ENCODE measurements at places on chromosomes 7 and 10.

- DNase-seq, result no peak
Observed at GRCh38 chr7:3267966-3268690, 32.9 kb upstream of the SDK1 start.

DNA sequence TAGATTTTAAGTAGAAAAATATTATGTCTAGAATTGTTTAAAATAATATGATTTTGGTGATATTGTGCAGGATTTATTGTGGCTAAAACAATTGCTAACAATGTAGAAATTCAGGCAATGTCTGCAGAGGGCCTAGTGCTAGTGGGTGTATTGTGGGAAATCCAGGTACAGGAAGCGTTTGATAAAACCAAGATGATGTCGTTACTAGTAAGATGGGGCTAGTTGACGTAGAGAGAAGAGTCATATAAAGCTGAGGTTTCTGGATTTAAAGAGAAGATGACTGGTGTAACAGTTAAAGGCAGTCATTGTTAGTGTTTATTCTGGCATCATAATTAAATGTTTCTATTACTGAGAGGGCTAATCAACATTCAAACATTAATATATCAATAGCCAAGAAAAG is 43.5 kb downstream of the ADK start:
- no peak for DNase-seq

DNA sequence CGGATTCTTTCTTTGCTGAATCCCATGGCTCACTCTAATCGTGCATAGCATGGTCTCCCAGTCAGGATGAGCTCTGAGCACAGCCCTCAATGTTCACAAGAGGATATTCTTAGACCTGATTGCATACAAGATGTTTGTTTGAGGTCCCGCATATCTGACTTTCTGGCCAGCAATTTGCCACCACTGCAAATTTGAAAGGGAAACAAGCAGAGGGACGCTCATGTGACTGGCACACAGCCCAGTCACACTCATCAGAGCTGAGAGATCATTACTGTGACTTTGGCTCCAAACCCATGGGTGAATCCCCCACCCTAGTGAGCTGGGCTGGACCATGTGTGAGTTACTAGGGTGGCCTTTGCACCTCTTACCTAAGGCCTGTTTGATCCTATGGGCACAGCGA is 9.9 kb downstream of the TAS2R41 start:
- DNase-seq, result no peak

DNA sequence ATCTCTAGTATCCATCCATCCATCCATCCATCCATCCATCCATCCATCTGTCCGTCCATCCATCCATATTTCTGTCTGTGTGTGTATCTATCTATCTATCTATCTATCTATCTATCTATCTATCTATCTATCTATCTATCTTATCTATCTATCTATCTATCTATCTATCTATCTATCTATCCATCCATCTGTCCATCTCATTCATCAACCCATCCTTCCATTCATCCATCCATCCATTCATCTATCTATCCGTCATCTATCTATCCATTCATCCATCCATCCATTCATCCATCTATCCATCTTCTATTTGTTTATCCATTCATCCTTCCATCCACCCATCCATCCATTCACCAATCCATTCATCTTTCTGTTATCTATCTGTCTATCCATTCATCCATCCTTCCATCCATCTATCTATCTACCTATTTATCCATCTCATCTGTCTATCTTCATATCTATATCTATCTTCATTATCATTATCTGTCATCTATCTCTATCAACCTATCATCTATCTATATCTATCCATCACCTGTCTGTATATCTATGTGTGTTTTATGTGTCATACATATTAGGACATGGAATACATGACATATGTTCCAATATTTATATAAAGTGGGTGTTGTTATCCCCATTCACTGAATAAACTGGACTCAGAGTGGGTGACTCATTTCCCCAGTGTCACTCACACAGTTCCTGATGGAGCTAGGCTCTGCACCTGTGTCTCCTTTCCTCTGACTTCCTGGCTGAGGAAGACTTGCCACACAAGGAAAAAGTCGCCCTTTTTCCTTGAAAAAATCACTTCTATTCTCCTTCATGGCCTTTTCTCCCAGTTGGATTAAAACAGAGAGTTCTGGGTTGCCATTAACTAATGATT is 200.1 kb downstream of the CCDC3 start:
- DNase-seq, result no peak

- DNase-seq, result no peak
Observed at GRCh38 chr7:91537260-91538152, 273.3 kb downstream of the FZD1 start.

GRCh38 chr7:106807474-106807873 is 57.6 kb upstream of the PIK3CG start:
- DNase-seq, result no peak

DNA sequence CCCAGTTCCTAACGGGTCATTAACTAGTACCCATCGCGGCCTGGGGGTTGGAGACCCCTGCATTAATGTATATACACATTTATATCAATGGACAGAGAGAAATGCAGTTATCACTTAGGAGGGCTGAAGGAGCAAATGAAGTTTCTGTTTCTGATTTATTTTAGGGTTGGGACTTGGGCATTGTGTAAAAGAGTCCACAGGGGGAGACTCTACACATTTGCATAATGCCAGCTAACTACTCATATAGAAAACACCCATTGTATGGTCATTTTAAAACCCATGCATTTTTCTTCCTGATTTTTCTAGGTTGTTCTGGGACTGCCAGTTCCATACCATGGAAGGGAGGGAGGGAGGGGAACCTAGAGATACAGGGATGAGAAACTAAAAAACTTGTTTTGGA is 23.5 kb downstream of the BCCIP start:
- DNase-seq, result no peak

DNA sequence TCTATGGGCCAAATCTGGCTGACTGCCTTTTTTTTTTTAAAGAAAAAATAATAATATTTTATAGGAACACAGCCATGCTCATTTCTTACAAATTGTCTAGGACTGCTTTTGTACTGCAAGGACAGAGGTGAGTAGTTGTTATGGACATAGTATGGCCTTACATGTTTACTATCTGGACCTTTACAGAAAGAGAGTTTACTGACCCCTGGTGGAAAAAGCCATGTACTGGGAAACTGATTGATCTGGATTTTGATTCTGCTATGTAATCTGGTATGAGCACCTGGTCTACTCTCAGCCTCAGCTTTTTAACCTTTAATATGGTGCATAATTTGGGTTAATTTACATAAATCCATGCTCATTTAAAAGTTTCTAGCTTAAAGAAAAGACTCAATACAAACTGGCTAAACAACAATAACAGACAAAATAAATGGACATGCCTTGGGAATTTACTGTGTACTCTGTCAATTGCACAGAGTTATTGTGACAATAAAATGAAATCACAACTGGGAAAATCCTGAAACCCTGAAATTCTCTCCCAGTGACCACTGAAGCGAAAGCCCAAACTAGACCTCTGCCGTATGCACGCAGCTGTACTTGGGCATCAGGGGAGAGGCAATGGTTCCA is 260.7 kb downstream of the BMPER start:
- DNase-seq, result no peak

DNA sequence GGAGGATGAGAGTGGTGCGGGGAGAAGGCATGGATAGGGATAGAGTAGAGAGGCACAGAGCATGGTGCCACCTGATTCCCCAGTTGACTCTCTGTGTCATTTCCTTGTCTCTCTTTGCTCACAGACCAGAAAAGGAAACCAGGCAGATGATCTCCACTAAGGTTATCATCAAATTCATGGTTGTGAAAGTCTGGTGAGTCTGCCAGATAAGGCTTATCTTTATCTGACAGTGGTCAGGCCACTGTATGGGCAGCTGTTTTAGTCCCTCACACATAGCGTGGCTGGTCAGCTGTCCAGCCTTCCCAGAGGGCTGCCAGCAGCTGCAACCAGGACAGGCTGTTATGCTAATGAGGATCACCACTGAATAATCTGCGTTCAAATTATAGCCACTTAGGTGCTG is 99.0 kb downstream of the ADRA2A start:
- DNase-seq, result no peak

- DNase-seq, result no peak
Observed at GRCh38 chr10:109475711-109476421, 447.4 kb downstream of the XPNPEP1 start.

- no peak for DNase-seq
Observed at GRCh38 chr7:105680505-105681187, 99.4 kb upstream of the EFCAB10 start.

- DNase-seq, result peak; percentile 45
Observed at GRCh38 chr10:13787015-13787421, 200.3 kb downstream of the PRPF18 start.

DNA sequence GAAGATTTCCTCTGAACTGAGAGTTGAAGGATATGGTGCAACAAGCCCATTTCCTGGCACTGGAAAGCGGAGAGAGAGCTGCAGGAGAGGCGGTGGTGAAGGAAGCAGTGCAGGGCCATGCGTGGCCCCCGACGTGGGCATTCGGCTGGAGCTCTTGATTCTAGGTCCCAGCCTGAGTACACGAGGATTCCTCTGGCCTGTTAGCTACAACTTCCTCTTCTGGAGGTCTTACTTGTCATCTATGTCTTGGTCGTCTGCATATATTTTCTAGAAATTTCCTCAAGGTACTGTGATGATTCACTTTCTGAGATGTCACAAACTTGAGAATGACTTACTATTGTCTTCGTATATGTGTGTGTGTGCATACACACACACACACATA is 59.2 kb upstream of the JAZF1 start:
- DNase-seq, result no peak

GRCh38 chr10:70007116-70007820 is 45.4 kb upstream of the MACROH2A2 start:
- DNase-seq, result no peak

GRCh38 chr7:51351661-51352060 is 35.1 kb upstream of the COBL start:
- DNase-seq, result no peak

DNA sequence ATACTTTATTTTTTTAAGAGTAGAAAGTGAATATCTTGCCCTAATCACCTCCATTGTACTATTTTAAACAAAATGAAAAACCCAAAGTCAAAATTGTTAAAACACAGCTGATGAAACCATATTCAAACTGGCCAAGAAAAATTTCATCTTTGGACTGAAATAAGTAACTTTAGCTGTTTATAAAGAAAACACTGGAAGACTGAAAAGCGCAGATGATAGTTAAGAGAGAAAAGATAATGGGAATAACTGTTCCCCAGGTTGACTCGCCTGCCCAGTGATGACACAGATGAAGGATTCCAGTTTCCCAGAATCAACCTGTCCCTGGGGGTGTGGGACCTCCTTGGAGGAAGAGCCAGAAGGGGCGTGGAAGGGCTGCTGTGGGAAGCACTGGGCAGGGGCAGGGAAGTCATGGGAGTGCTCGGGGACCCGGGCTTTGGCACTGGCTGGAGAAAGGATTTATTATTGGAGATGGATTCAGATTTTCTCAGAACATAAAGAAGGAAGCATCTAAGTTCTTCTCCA is 43.1 kb downstream of the DENND2A start:
- DNase-seq, result no peak
